Bronchial smooth muscle cell (primary cell): ENCODE measurements at places on chromosomes 1 and 21. TPM values are rescaled to one million over a fixed set of nuclear protein-coding genes. Genes with fewer than 3 reads are reported as not detected.

TUFT1 gene
- 1.5 and 5.2 TPM in 2 replicates for total RNA-seq

NGF gene
- 2.2 and 3.4 TPM in 2 replicates for total RNA-seq

CD48 gene
- total RNA-seq, result under 0.01 TPM in 1 of 2 replicates, not detected in the other

CTH gene
- total RNA-seq, result 1.3 and 1.7 TPM in 2 replicates

PCBP3 gene
- total RNA-seq, result 0.69 and 1.1 TPM in 2 replicates

GJB5 gene
- total RNA-seq, result 0.16 and 0.34 TPM in 2 replicates

ANGPTL7 gene
- 0.79 and 25.7 TPM in 2 replicates for total RNA-seq

FAM43B gene
- under 0.01 TPM in 1 of 2 replicates, not detected in the other for total RNA-seq

OR10Z1 gene
- total RNA-seq, result not detected in 2 replicates

ZBTB18 gene
- total RNA-seq, result 3.0 and 4.6 TPM in 2 replicates

CGN gene
- total RNA-seq, result under 0.01 and 0.16 TPM in 2 replicates
